ENCODE measurements at places on chromosomes 3 and 15.

DNA sequence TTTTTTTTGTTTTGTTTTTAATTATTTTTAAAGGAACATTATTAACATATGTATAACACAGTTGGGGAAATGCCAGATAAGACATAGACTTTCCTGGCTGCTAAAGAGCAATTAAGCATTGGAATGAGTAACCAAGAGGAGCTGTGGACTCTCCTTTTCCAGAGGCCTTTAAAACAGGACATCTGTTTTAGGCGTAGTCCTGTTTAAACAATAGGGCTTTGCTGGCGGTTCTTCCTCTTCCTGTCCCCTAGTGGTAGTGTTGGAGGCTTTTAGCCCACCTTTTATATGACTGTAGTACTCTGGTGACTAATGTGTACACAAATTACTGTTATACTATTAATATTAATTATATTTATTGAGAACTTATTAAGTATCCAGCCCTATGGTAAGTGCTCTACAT lies 81.9 kb downstream of the PPARG start:
- DNase-seq: no peak

DNA sequence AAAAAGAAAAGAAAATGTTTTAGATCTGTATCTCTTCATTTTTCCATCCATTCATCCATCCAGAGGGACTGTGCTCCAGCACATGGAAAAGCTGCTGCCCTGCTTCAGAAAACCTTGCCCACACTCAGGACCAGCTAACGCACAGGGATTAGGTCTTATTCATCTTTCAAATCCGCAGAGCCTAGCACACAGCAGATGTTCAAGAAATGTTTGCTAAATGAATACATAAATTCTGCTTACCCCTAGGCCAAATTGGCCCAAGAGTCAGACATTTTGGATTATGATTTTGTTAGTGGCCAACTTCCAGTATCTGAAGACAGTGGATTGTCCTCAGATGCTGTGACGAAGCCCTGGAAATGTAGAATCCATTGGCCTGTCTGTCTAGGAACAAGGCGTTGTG lies 71.4 kb downstream of the GHSR start:
- no peak for DNase-seq

GRCh38 chr3:189202106-189202505 lies 30.3 kb downstream of the TPRG1 start:
- DNase-seq: no peak

DNA sequence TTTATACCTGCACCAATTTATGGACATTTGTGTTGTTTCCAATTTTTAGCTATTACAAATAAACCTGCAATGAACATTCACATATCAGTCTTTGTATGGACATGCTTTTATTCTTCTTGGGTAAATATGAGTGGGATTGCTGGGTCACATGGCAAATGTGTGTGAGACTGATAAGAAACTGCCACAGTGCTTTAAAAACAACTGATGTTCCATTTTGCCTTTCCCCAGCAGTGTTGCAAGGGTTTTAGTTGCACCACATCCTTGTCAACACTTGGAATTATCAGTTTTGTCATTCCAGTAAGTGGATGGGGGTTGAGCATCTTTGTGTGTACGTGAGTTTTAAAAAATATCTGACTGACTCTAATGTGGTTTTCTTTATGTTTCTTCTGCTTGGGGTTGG lies 191.2 kb downstream of the PLCL2 start:
- DNase-seq: no peak

DNA sequence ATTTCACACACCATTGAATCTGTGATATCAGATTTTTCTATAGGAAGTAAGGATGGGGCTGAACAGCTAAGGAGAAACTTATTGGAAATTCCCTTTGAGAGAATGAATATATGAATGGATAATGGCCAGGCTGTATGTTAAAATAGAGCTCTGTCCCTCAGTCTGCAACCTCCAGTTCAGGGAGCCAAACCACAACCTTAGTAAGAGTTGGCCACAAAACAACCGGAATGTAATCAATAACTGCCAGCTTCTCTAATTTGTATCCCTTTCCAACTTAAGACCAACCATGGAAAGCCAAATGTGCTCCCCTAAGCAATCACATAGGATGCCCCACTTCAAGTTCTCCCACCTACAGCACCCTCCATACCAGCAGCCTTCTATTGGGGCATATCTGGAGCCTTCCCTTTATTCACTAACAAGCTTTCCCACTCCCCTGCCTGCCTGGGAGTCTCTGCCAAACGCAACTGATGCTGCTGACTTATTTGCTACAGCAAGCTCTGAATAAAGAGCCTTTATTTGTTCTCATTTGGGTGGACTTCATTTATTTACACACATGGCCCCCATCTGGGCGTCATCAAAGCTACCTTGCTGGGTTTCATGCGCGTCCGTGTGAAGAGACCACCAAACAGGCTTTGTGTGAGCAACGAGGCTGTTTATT lies 75.4 kb upstream of the LARS2 start:
- no peak for DNase-seq

- DNase-seq: no peak
These were observed 874.1 kb downstream of the ZPLD1 start for GRCh38 chr3:103308921-103309320.

- DNase-seq: no peak
These were observed 1.8 kb downstream of the ATP13A4 start for GRCh38 chr3:193552923-193553322.

- DNase-seq: no peak
These were observed 71.6 kb downstream of the KY start for GRCh38 chr3:134579141-134579665.

DNA sequence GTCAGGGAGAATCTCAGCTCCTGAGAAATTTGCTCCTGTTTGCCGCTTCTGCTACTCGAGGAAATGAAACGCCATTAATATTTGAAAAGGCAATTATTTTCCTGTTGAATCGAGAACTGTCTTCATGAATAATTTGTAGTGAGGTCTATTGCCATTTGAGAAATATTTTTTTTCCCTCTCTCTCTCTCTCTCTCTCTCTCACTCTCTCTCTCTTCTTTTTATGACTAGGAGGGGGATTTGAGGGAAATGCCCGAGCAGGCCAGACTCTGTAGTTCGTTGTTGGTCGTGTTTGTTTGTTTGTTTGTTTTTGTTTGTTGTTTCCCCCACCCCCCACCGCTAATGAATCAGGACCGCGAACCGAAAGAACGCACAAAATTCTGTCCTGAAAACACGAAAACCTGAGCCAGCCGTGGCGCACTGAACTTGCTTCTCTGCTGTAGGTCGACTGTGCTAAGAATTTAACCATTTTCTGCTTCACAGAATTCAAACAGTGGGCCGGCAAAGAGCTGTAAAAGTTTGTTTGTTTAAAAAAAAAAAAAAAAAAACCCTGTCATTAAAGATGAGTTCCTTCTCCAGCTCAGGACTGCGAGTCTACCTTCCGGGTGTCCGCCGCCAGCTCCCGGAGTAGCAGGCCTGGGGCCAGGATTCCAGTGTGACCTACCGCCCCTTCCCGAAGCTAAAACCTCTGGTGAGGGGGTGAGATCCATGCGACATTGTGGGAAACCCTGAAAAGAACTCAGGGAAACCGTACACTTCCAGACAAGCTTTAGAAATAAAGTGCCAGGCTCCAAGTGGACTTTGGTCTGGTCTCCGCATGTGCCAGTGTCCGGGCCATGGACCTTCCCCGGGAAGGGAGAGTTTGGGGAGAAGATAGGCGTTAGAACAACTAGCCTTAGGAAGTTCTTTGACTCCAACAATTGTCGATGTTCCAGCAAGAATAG lies 12.1 kb downstream of the ZIC4 start:
- no peak for DNase-seq

Measured in BJ (cell line).